ENCODE measurements at places on chromosomes 1 and 21.

GRCh38 chr1:233114159-233114558 is 163.7 kb downstream of the NTPCR start:
- DNase-seq = no peak

DNA sequence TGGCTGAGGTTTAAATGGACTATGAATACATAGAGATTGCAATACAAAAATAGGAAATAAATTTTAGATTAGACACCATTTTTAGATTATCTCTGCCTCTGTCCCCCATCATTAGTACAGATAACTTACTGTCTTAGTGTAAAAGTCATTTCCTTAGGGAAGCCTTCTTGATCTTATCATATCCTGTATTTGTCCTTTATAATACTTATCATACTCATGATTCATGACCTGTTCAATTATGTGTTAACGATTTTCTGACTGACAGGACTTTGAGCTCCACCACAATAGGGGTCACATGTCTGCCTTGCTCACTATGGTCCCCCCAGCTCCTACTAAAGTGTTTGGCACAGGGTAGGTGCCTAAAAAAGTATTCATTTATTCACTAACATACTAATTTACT is 14.6 kb downstream of the TEX38 start:
- no peak for DNase-seq

- no peak for DNase-seq
These were observed 15.4 kb downstream of the AHDC1 start for GRCh38 chr1:27588256-27589232.

- DNase-seq = no peak
These were observed 338.0 kb downstream of the MATN1 start for GRCh38 chr1:30385246-30385995.

DNA sequence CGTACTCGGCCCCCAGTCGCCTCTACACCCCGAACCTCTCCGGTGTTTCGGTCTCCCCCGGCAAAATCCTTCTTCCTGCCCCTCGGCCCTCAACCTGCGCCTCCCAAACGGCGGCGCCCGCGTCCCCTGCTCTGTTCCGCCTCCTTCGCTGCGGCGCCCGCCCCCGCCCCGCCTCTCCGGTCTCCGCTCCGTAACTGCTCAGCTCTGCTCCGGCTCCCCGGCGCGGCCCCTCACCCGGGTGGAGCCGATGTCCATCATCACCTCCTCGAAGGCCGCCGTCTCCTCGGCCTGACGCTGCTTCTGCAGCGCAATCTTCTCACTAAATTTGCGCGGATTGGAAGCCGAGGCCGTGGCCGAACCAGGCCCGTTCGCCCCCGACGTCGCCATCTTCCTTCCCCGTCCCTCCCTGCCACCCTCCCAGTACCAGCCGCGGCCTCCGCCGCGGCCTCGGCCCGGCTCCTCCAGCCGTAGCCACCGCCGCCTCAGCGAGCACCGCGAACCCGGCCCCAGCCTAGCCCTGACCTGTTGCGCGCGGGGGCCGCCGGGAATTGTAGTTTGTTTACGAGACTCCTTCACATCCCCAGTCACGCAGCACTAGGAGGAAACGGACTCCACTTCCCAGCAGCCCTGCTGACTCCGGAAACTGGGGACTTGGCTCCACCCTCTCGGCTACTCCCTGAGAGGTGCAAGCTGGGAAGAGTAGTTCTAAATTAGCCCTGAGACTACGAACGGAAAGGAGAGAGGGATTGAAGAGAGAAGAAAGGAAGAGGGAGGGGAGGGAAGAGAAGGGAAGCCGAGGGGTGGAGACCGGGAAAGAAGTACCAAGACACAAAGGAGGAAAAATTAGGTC is at the start of gene CRTC2:
TSS of gene CRTC2 (minus strand) at position 502 of the 850 bp plus-strand sequence. CDS start at position 387, 115 bp downstream.
- DNase-seq = peak; percentile 90

DNA sequence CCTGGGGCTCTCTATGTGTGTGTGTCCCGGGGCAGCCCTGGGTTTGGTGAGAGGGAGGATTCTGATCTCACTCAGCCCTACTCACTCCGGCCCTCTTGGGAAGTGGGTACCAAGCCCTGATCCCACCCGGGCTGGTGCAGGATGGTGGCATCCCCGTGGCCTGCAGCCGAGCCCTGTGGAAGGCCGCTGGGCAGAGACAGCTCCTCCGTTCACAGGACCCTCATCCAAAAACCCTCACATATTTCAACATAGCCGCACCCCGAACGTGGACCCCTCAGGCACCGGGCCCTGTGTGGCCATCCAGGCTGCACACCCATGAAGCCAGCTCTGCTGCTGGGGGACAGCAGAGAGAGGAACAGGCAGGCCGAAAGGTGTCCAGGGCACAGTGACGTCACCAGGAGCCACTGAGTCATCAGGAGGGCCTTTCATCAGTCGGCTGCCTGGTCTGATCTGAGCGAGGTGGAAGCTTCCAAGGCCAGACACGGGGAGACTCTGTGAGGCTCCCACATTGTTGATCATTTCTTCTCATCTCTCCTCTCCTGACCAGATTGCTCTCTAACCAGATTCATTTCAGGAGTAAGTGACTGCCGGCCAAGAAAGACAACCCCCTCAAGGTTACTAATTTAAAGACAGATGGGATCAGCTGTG is 16.2 kb upstream of the GPR157 start:
- no peak for DNase-seq

GRCh38 chr1:166900987-166901386 is 24.9 kb upstream of the TADA1 start:
- no peak for DNase-seq

GRCh38 chr1:36641776-36642175 is 159.1 kb upstream of the CSF3R start:
- DNase-seq = no peak

- no peak for DNase-seq
These were observed 6.8 kb downstream of the SEMA4A start for GRCh38 chr1:156160000-156160742.

GRCh38 chr1:161200421-161200991 is 1.7 kb upstream of the ADAMTS4 start:
- no peak for DNase-seq

GRCh38 chr1:15958793-15959192 is 17.1 kb downstream of the ZBTB17 start:
- no peak for DNase-seq

DNA sequence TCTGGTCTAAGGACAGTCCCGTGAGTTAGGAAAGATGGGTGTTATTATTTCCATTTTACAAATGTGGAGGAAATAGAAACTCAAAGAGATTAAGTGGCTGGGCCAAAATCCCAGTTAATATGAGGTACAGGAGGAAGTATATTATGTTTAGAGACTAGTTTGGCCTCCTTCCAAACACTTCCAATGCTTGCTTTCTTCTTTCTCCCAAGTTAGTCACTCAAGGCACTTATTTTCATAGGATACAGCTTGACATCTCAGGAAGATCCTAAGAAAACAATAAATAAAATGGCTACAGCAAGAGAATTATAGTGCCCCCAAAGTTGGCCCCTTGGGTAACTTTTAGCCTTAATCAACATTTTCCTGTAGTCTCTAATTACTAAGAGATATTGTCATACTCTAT is 47.5 kb upstream of the IPO9 start:
- DNase-seq = no peak

DNA sequence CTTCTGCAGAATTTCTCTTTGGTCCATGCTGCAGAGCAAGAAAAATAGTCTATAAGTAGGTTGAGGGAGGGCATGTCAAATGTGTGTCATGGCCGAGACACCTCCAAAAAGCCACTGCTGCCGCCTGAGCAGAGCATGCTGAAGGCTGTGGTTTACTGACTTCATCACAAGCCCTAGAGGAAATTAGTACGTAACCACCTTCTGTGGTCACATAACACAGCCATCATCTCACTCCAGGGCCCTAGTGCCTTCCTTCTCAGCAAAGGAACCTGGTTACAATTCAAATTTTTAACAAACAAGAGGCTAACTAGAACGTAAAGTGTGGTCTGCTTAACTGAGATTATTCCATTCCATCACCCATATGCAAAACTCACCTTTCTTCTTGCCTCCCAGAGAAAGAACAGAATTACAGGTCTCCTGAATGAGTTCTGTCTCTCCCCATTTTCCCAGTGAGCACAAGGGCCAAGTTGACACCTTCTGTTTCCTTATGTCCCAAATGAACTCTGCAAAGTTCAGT is at the start of gene PTPN22:
TSS of gene PTPN22 (minus strand) at position 116 of the 517 bp plus-strand sequence.
- DNase-seq = peak; percentile 60

GRCh38 chr1:234975122-234975940 is 153.3 kb downstream of the TOMM20 start:
- DNase-seq = no peak

DNA sequence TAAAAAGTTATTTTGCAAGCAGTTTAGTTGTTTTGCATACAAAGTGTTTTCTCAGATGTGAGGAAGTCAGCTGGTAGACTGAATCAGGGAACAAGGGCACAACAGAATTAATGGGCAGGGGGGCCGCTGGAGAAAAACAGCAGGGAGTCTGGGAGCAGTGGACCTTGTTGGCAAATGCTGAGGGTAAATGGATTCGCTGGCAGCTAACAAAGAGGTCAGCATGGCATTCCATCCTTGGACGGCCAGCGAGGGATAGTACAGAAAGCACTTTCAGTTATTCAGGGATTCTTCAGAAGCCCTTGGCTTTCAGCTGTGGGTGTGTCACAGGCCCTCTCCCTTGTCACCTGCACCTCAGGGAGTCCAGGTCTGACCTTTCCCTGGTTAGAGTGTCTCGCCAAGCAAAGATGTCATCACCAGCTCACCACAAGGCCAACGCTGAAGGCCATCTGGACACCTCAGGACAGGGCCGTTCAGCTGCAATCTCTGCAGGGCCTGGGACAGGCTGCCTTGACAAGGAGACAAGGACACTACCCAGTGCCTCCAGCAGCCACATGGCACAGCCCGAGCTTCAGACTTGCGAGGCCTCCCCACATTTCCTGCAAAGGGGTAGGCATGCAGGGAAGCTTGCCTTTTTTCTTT is 90.4 kb downstream of the KCNN3 start:
- no peak for DNase-seq

DNA sequence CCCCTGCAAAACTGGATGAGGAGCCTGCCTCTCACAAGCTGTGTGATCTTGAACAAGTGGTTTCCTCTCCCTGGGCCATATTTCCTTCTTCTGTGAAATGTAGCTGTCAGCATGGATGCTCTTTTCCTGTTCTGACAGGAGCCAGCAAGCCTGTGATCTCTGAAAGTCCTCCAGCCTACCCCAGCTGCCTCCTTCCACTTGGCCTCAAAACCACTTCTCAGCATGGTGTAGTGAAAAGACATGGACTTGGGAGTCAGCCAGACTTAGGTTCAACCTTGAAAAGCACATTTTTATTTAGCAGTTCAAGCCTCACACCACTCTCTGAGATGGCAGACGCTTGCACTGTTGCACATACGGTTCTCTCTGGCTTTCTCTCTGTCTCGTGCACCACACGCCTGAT is 292.9 kb upstream of the DUSP10 start:
- no peak for DNase-seq

- no peak for DNase-seq
These were observed 365.9 kb downstream of the COL11A1 start for GRCh38 chr1:102742426-102742825.

GRCh38 chr1:6779089-6779805 is 6.0 kb upstream of the CAMTA1 start:
- DNase-seq = no peak

GRCh38 chr1:99577313-99577712 is 68.6 kb upstream of the PALMD start:
- no peak for DNase-seq

GRCh38 chr1:224497714-224498573 is 63.3 kb upstream of the WDR26 start:
- DNase-seq = peak; percentile 42

GRCh38 chr1:64470665-64471217 is 812 bp downstream of the CACHD1 start:
- DNase-seq = no peak

GRCh38 chr1:221087919-221088318 is 208.7 kb downstream of the HLX start:
- no peak for DNase-seq

- DNase-seq = no peak
These were observed 21.8 kb downstream of the EYA3 start for GRCh38 chr1:28066393-28067154.

DNA sequence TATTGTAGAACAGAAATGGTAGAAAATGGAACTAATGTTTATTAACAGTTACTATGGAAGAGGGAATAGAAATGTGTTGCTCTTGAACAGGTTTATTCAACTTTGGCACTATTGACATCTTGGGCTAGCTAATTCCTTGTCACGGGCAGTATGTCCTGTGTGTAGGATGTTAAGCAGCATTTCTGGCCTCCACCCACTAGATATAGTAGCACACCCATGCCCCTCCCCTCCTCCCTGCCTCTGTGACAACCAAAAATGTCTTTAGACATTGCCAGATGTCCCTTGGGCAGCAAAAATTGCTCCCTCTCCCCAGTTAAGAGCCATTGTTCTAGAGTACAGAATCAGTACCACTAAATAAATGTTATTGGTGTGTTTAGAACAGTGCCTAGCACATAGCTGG is 91.4 kb upstream of the TPTE start:
- no peak for DNase-seq

- no peak for DNase-seq
These were observed 240.1 kb downstream of the NPHP4 start for GRCh38 chr1:5751833-5752745.

GRCh38 chr21:44334329-44335030 is 4.7 kb downstream of the CFAP410 start:
- DNase-seq = no peak

GRCh38 chr1:4830707-4831106 is 176.3 kb downstream of the AJAP1 start:
- no peak for DNase-seq

- no peak for DNase-seq
These were observed 50.3 kb downstream of the FCER1A start for GRCh38 chr1:159352436-159352835.

- no peak for DNase-seq
These were observed 7.5 kb downstream of the ID3 start for GRCh38 chr1:23551849-23552248.

GRCh38 chr1:41784531-41785274 is 134.0 kb downstream of the HIVEP3 start:
- DNase-seq = no peak

- no peak for DNase-seq
These were observed 29.4 kb upstream of the TSPEAR start for GRCh38 chr21:44740742-44741141.

GRCh38 chr1:18411820-18412641 is 68.7 kb upstream of the KLHDC7A start:
- no peak for DNase-seq

- DNase-seq = no peak
These were observed 397.1 kb upstream of the VAMP3 start for GRCh38 chr1:7373876-7374562.

DNA sequence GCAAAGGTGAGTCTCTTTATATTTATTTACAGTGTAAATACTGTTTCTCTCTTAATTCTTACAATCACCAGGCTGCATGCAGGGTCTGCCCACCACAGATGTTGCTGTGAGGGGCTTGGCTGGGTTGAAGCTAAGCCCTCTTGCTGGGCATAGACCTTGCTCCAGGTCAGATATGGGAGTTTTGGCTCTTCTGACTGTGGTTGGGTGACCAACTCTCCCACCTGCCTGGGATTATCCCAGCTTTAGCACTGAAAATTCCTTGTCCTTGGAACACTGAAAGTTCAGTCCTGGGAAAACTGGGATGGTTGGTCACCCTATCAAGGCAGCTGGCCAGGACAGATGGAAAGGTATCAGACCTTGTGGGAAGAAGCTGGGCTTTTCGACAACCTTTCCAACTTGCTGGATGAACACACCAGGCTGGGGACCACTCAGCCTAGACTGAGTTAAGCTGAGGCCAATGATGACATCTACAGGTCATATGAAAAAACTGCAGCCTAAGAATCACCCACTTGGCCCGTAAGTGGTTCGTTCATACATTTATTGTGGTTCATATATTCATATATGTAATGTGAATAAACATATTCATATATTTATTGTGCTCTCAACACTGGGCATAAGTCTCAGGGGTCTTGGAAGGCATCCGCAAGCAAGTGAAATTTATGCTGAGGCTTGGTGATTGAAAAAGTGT is 26.6 kb upstream of the HPDL start:
- DNase-seq = no peak

- no peak for DNase-seq
These were observed 139.7 kb downstream of the FGGY start for GRCh38 chr1:59436637-59437036.

Measured in stimulated activated CD4-positive, alpha-beta T cell treated with anti-CD3 and anti-CD28 coated beads, Interleukin-15, amount 100 ng/mL, for 1 hour (primary cell).